GM10248 (cell line): ENCODE measurements at places on chromosomes 3 and 15.

DNA sequence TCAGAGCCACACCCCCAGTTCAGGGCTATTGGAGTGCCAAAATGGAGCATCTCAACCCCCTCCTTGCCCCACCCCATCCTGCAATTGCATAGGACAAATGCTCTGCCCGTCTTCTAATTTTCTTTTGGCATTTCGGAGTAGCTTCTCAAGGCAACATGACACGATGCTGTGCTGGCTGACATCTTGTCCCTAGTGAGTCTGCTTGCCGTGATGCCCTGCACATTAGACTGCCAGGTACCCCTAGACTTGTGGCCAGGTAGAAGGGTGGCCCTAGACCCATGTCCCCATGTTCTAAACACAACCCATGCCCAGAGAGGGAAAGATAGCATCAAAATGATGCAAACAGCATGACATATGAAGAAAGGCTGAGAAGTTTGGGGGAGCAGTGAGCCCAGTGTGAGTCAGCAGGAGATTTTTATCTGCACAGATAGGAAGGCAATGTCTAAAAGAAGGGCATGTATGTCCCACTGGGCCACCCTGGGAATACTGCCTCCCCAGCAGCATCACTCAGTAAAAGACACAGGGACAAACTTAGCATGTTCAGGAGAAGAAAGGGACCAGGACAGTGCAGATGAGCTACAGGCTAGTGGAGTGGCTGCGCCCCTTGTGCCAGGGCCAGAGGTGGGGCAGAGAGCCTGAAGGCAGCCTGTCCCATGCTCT is 36.8 kb downstream of the CA12 start:
- no peak for DNase-seq

DNA sequence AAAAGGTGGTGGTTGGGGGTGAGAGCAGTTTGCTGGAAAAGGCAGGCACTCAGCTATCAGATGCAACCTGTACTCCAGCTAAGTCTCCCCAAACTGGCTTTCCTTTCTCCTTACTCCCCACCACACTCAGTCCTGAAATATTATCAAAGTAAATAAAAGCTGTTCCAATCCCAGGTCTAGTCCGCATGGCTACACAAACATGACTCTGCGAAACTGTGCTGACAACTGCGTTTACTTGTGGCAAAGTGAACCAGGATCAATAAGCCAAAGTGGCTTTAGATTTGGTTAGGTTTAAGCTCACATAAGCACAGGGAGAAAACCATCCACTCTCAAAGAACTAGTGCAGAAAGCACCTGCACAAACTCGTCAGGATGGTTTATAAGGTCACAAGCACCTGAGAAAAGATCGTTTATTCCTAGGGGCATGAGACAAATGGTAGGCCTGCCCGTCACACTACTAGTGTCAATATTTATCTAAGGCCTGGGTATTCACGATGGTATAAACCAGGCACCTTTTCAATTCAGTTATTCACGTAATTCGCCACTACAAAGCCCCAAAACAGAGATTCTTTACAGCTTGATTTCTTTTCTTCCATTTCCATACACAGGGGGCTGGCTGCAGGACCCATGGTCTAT is 25.3 kb downstream of the LRIG1 start:
- no peak for DNase-seq

GRCh38 chr3:160697637-160698380 is 20.8 kb downstream of the ARL14 start:
- DNase-seq: no peak

- no peak for DNase-seq
These were observed 204.4 kb upstream of the TGFBR2 start for GRCh38 chr3:30401971-30402370.

- no peak for DNase-seq
These were observed 1.5 kb downstream of the ZNF639 start for GRCh38 chr3:179324270-179324754.

- peak; percentile 12 for DNase-seq
These were observed 406 bp upstream of the GABRB3 start for GRCh38 chr15:26773067-26773877.

- DNase-seq: no peak
These were observed 19.1 kb upstream of the SPINK8 start for GRCh38 chr3:48352546-48352945.

DNA sequence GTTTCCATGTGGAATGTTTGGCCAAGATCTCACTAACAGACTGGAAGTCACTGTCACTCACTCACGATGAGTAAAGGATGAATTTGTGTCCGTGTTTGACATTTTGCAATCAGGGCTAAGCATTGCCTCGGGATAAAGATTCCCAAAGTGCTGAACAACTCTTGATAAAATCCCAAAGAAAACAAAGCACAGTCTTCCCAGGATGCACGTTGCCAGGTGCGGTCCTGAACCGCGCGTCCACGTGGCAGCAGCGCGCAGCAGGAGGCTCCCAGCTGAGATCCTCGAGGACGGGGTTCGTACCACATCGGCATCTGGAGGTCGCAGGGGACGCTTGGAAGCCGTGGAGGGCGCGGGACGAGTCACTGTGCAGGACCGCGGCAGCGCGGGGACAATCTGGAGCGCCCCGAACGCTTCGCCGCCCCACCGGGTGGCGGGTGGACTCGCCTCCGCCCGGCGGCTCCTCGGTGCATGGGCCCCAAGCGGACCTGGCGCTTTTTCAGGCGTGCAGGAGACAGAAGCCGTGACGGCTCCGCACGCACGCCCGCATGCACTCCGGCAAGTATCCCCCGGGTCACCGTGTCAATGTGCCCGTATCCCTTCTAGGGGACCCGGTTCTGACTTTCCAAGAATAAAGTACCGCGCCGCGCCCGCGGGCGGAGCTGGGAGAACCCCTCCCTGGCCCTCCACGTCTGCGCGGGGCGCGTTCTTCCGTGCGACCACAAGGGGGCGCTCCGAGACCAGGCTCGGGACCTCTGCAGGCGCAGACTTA is 17.7 kb downstream of the CPN2 start:
- peak; percentile 87 for DNase-seq

DNA sequence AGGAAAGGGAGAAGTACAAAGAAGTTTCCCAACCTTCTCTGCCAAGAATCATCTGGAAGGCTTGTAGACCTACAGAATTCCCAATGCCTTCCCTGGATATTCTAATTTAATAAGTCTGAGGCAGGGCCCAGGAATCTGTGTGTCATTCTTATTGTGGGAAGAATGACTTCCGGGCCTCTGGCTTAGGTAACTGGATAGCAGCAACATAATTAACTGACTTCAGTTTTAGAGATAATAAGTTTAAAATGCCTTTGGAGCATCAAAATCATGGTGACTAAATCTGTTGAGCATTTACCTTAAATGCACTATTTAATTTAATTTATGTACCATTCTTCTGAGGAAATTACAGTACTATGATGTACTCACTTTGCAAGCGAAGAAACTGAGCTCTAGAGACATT is 44.3 kb upstream of the TM4SF1 start:
- no peak for DNase-seq

- DNase-seq: no peak
These were observed 27.3 kb upstream of the NMB start for GRCh38 chr15:84685304-84685703.

GRCh38 chr15:60972301-60972700 is 256.8 kb downstream of the RORA start:
- DNase-seq: no peak

DNA sequence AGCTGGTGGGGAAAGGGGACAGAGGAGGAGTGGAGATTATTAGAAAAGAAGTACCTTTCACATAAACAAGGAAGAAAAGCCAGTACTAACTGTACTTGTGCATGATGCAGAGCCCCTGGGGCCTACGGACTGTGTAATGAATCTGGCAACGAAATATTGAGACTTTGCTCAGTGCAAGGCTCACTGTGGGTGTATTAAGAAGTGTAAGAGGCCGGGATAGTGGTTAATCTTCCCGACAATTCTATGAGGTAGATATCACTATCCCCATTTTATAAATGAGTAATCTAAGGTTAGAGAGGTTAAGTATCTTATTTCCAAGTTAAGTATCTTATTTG is 89.5 kb downstream of the WDR76 start:
- no peak for DNase-seq

DNA sequence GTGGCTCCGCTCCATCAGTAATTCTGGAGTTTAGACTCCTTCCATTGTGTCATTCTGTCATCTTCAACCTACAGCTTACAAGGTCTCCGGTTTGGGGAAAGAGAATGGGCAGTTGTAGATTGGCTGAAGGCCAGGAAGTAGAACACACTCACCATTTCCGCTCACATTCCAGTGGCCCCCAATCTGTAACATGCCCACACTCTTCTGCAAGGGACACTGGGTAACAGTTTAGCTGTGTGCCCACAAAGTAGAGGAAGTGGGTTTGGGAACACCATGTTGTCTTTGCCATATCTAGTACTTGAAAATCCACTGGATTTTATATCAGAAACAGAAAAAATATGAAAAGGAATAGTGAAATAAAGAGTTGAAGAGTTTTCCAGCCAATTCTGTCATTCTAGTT is 153.5 kb downstream of the SV2B start:
- DNase-seq: no peak

- DNase-seq: no peak
These were observed 19.7 kb upstream of the MAP6D1 start for GRCh38 chr3:183845090-183845489.

DNA sequence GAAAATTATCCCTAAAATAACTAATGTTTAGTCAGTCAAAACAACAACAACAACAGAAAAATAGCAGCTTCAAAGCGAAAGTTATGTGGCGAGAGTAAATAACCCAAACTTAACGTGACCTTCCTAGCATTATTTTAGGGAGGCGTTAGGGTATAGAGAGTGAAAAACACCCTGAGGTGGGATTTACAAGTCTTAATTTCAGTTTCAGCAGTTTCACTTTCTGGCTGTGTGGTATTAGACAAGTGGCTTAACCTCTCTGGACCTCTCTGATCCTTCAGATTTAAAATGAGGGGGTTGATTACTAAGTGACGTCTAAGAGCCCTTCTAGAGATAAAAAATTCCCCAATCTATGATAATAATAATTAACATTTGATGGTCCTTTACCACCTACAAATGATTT is 291.2 kb downstream of the ZBTB20 start:
- DNase-seq: no peak

DNA sequence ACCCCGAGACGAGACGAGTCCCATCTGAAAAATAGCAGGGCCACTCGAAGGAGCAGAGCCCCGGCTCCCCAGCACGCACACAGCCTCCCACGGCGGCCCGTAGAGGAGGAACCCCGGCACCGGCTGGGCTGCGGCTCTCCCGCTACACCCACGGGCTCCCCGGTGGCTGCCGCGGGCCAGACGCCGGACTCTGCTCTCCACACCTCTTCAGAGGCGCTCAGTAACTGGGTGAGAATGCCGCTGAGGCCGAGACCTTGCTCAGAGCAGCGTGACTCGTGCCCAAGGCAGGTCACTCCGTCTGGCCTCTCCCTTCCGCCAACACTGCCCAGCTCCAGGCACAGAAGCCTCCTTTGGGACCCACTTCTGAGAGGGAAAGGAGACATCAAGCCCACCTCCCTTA is 34.4 kb downstream of the TNK2 start:
- no peak for DNase-seq

- no peak for DNase-seq
These were observed 989.9 kb downstream of the ROBO2 start for GRCh38 chr3:78029775-78030174.

GRCh38 chr3:127214975-127215374 is 22.0 kb downstream of the PRR23E start:
- DNase-seq: no peak

DNA sequence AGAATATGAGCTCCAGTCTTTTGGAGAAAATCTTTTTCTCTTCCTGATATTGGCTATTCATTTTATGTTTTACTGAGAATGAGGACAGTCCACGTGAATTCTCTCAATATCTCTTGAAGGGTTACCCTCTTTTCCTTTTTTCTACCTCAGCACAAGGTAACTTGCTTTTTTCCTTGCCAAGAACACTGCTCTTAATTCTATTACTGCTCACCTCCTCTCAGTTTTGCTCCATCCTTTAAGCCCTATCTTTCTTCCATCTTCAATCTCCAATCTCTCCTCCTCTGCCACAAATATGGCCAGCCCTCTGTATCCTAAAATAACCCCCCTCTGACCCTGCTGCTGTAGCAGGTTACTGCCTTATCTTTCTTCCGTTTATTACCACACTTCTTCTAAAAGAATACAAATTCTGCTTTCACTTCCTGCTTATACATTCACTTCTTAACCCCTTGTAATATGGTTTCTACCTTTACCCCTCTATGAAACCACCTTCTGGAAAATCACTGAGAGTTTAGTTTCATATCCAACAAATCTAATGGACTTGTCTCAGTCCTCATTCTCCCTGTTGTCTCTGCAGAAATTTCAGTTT is 89.0 kb downstream of the NFKBIZ start:
- no peak for DNase-seq

DNA sequence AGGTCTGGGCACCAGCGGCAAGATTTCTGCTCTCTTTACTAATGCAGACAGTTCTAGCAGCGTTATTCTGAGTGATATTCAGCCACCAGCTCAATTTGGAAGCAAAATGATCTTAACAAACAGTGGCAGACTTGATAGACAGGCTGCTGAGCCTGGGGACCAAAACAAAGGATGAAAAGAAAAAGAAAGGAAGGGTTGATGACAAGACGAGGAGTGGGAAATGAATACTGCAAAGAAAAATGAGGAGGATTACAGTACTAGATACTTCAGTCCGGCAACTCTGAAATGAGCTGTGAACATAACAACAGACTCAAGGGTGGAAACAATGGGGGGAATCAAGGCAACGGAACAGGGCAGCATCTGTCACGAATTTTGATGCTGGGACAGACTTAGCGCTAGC is 28.8 kb downstream of the FHIT start:
- no peak for DNase-seq

DNA sequence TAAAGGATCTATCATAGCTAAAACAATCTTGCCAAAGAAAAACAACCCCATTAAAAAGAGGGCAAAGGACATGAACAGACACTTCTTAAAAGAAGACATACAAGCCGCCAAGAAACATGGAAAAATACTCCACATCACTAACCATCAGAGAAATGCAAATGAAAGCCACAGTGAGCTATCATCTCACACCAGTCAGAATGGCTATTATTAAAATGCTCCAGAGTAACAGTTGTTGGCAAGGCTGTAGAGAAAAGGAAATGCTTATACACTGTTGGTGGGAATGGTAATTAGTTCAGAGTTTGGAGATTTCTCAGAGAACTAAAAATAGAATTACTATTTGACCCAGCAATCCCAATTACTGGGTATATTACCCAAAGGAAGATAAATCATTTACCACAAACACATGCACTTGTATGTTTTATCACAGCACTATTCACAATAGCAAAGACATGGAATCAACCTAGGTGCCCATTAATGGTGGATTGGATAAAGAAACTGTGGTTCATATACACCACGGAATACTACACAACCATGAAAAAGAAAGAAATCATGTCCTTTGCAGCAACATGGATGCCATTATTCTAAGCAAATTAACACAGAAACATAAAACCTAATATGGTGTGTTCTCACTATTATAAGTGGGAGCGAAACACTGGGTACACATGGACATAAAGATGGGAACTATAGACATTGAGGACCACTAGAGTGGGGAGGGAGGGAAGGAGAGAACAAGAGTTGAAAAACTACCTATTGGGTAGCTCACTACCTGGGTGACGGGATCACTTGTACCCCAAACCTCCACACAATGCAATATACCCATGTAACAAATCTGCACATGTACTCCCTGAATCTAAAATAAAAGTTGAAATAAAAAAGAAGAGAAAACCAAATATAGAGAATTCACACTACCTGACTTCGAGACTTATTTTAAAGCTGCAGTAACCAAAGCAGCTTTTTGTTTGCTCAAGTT is 32.6 kb downstream of the ITGA11 start:
- DNase-seq: no peak
